ENCODE measurements at places on chromosomes 5 and 9. TPM values are rescaled to one million over a fixed set of nuclear protein-coding genes. Genes with fewer than 3 reads are reported as not detected.

Gene PRR7
- total RNA-seq, result 13.6 TPM

Gene GABRB2
- not detected for total RNA-seq

Gene MARCHF6
- total RNA-seq, result 113 TPM

Gene FOXD4L6
- not detected for total RNA-seq

Gene CKS2
- 167 TPM for total RNA-seq

Gene LIFR
- 0.12 TPM for total RNA-seq

DNA sequence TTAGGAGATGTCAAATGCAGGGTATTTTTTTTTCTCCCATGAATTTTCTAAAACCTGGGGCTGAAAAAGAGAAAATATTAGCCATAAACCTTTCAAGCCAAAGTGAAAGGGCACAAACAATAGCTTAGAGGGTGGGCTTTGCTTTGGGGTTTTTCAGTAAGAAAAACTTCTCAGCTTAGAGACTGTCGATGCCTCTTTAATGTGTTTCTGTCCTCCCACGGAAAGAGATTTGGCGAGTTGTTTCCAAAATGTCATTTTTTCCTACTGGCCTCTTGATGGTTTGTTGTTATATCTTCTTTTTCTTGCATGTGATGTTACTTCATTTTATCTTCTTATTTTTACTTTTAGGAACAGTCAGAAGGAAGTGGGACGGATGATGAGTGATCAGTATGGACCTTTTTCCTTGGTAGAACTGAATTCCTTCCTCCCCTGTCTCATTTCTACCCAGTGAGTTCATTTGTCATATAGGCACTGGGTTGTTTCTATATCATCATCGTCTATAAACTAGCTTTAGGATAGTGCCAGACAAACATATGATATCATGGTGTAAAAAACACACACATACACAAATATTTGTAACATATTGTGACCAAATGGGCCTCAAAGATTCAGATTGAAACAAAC lies 177.3 kb downstream of the SMARCA2 start:
- DNase-seq, result no peak
- H3K27me3 ChIP-seq, result no peaks in the 10 kb centered on the region
- peak overlapping the region; percentile 16 for H3K4me3 ChIP-seq
- H3K36me3 ChIP-seq, result peaks cover 57% of the 10 kb centered on the region

DNA sequence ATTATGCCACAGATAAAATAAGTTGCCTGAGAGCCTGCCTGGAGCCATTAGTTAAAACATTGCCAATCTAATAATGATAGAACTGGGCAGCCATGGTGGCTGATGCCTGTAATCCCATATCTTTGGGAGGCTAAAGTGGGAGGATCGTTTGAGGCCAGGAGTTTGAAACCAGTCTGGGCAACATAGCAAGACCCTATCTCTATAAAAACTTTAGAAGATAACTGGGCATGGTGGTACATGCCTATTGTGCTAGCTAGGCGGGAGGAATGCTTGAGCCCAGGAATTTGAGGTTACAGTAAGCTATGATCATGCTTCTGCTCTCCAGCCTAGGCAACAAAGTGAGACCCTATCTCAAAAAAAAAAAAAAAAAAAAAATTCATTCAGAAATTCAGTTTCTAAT lies 52.6 kb downstream of the RAI14 start:
- no peaks in the 10 kb centered on the region for H3K27me3 ChIP-seq
- H3K27ac ChIP-seq, result no peak overlapping the region
- H3K36me3 ChIP-seq, result no peaks in the 10 kb centered on the region
- H3K4me3 ChIP-seq, result no peak overlapping the region

- no peaks in the 10 kb centered on the region for H3K36me3 ChIP-seq
- H3K4me3 ChIP-seq, result no peak overlapping the region
- H3K27me3 ChIP-seq, result no peaks in the 10 kb centered on the region
Measured at GRCh38 chr5:21807953-21808352, 1045.2 kb downstream of the CDH12 start.

GRCh38 chr9:90767523-90768100 lies 34.0 kb upstream of the SYK start:
- H3K4me3 ChIP-seq, result no peak overlapping the region
- no peaks in the 10 kb centered on the region for H3K36me3 ChIP-seq
- no peak for DNase-seq
- H3K27ac ChIP-seq, result no peak overlapping the region
- H3K4me1 ChIP-seq, result no peaks in the 10 kb centered on the region
- peaks cover 4% of the 10 kb centered on the region for H3K27me3 ChIP-seq

GRCh38 chr5:179827680-179828079 lies 7.0 kb downstream of the SQSTM1 start:
- peak; percentile 57 for DNase-seq
- H3K27me3 ChIP-seq, result no peaks in the 10 kb centered on the region
- peak overlapping the region; percentile 79 for H3K27ac ChIP-seq
- peaks cover 85% of the 10 kb centered on the region for H3K36me3 ChIP-seq

DNA sequence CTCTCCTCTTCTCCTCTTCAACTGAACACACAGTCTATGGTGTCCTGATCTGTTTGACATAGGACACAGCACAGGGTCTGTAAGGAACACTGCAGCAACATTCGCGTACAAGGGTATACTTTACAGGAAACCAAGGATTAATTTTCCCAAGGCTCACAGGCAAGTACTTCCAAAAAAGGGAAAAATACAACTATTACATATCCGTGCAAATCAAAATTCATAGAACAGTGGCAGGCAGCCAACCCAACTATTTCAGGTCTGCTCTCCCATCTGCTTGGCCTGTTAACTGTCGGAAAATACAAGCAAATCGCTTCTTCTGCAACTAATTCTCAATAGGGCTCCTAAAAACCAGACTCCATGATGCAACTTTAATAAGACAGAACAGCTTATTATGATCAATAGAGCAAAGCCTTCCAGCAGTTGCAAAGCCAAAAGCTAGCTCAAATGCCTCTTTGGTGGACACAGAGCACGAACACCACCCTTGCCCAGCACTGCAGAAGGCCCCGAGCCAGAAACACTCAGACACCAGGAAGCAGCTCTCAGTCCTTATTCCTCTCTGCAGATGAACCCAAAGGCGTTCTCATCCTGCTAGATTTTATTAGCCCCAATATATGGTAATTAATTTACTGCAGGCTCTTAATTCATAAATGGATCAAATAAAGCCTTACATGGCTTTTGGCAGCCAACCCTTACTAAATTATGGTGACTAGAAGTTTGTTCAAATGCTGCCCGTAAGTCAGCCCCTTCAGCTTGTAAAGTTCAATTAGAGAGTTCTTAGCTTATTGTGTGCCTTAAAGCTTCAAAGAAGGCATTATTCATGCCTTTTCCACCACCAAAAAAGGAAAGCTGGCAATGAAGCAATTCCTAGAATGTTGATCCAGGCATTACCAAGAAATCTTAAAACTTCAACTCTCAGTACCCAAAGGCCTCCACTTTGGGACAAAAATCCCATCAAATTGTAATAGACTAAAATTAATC lies 68.8 kb downstream of the ZNF608 start:
- DNase-seq, result no peak
- H3K4me1 ChIP-seq, result no peaks in the 10 kb centered on the region
- no peaks in the 10 kb centered on the region for H3K36me3 ChIP-seq
- H3K27ac ChIP-seq, result no peak overlapping the region
- peaks cover 1% of the 10 kb centered on the region for H3K27me3 ChIP-seq
- no peak overlapping the region for H3K4me3 ChIP-seq

DNA sequence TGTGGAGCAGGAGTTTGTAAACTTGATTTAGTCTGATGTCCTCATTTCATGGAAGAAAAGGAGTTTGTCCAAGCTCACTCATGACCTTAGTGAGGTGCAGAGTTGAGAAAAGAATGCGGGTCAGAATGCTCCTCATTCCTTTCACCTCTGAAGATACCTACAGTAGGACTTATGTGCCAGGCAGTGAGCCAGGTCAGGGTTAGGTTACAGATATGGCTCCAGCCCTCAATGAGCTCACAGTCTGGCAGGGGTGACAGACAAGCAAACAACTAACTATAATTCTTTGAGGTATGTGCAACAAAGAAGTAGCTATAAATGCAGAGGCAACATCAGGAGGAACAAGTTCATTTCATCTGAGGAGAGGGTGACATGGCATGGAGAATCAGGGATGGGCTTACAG lies 102.5 kb downstream of the SPATA31D1 start:
- no peaks in the 10 kb centered on the region for H3K36me3 ChIP-seq
- H3K27me3 ChIP-seq, result no peaks in the 10 kb centered on the region
- H3K4me3 ChIP-seq, result no peak overlapping the region
- no peaks in the 10 kb centered on the region for H3K4me1 ChIP-seq
- no peak overlapping the region for H3K27ac ChIP-seq

- H3K4me3 ChIP-seq, result no peak overlapping the region
- H3K27me3 ChIP-seq, result peaks cover 2% of the 10 kb centered on the region
- no peak overlapping the region for H3K27ac ChIP-seq
- DNase-seq, result no peak
- H3K4me1 ChIP-seq, result no peaks in the 10 kb centered on the region
- H3K36me3 ChIP-seq, result no peaks in the 10 kb centered on the region
Measured at GRCh38 chr9:27653957-27654356, 80.7 kb upstream of the C9orf72 start.

GRCh38 chr9:113546566-113546965 lies 83.0 kb downstream of the RGS3 start:
- no peak overlapping the region for H3K4me3 ChIP-seq
- no peaks in the 10 kb centered on the region for H3K27me3 ChIP-seq
- peaks cover 57% of the 10 kb centered on the region for H3K36me3 ChIP-seq
- H3K4me1 ChIP-seq, result peaks cover 38% of the 10 kb centered on the region

GRCh38 chr9:111726949-111727348 lies 65.5 kb downstream of the GNG10 start:
- no peaks in the 10 kb centered on the region for H3K4me1 ChIP-seq
- H3K36me3 ChIP-seq, result peaks cover 21% of the 10 kb centered on the region
- H3K27ac ChIP-seq, result no peak overlapping the region
- H3K27me3 ChIP-seq, result no peaks in the 10 kb centered on the region

- no peaks in the 10 kb centered on the region for H3K36me3 ChIP-seq
- H3K27me3 ChIP-seq, result no peaks in the 10 kb centered on the region
- H3K4me3 ChIP-seq, result no peak overlapping the region
- no peak for DNase-seq
- H3K27ac ChIP-seq, result no peak overlapping the region
- H3K4me1 ChIP-seq, result no peaks in the 10 kb centered on the region
Measured at GRCh38 chr5:20370061-20370460, 382.1 kb upstream of the CDH18 start.

DNA sequence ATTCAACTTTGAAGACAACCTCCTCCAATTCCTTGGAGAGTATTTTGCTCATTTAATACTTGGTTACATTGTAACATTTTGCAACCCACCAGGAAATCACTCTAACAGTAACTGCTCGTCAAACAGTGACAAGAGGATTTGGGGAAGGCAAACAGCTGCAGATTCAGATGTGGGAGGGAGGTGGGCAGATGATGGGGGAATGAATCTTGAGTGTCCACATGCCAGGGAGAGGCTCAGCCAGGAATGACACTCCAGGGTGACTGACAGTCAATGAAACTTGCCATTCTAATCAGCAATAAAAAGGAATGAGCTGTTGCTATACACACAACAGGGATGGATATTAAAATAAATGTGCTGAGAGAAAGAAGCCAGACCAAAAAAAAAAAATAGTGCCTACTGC lies 97.7 kb upstream of the ANKRD55 start:
- no peaks in the 10 kb centered on the region for H3K27me3 ChIP-seq
- peak overlapping the region; percentile 16 for H3K4me3 ChIP-seq
- peaks cover 51% of the 10 kb centered on the region for H3K4me1 ChIP-seq
- peaks cover 24% of the 10 kb centered on the region for H3K36me3 ChIP-seq
- peak overlapping the region; percentile 89 for H3K27ac ChIP-seq
- no peak for DNase-seq

GRCh38 chr5:43075319-43076293 lies 35.5 kb upstream of the ANXA2R start:
- peaks cover 32% of the 10 kb centered on the region for H3K4me1 ChIP-seq
- DNase-seq, result no peak
- H3K4me3 ChIP-seq, result peak overlapping the region; percentile 32
- peak overlapping the region; percentile 83 for H3K27ac ChIP-seq

- no peak overlapping the region for H3K4me3 ChIP-seq
- H3K4me1 ChIP-seq, result no peaks in the 10 kb centered on the region
- peaks cover 2% of the 10 kb centered on the region for H3K36me3 ChIP-seq
- no peaks in the 10 kb centered on the region for H3K27me3 ChIP-seq
Measured at GRCh38 chr5:16508730-16509531, 43.3 kb upstream of the ZNF622 start.

DNA sequence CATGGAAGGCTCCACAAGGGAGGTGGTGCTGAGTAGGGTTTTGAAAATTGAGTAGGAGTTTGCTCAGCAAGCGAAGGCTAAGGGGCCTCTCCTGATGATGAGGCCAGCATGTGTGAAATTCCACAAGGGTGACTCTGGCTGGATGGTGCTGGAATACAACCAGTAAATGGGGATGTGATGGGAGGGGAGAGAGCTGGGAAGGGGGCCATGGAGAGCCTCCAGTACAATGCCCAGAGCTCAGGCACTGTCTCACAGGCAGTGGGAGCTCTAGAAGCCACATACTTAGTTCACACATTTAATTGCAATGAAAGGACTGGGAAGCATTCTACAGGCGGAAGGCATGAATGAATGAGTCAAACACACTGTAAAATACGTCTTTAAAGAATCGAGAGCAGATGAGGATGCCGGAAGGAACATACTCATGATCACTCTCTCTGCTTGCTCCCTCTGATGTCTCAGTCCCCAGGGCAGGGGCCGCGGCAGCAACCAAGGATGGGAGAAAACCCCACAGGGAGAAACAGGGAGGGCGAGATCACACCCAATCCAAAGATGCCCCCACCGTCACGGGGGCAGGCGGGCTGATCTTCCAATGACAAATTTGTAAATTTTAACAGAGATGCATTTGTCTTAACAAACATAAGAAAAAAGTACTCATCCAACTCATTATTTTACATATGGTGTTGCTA lies 261.0 kb downstream of the NSG2 start:
- no peak for DNase-seq
- H3K4me3 ChIP-seq, result no peak overlapping the region
- H3K27me3 ChIP-seq, result peaks cover 8% of the 10 kb centered on the region
- H3K4me1 ChIP-seq, result no peaks in the 10 kb centered on the region

GRCh38 chr5:139204196-139204595 lies 6.0 kb upstream of the SIL1 start:
- DNase-seq, result no peak
- no peak overlapping the region for H3K27ac ChIP-seq
- H3K36me3 ChIP-seq, result no peaks in the 10 kb centered on the region

- H3K36me3 ChIP-seq, result no peaks in the 10 kb centered on the region
- H3K27me3 ChIP-seq, result peaks cover 13% of the 10 kb centered on the region
- no peak overlapping the region for H3K4me3 ChIP-seq
- DNase-seq, result peak; percentile 39
Measured at GRCh38 chr5:105504-106070, 13.6 kb downstream of the PLEKHG4B start.

DNA sequence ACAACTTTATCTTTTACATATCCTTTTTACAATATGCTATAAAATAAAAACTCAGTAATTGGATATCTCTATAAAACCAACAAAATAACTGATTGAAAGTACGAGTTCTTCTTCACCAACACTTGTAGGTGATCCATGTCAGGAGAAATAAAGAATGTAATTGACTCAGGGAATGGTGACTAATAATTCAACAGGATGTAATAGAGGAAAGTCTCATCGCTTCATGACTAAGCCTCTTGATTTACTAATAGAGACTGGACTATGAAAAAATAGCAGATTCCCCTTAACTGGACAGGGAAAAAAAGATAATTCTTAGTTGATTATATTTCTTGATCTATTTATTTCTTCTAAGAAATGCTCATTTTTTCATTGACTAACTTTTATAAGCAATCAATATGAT lies 507.7 kb upstream of the PTGER4 start:
- no peaks in the 10 kb centered on the region for H3K4me1 ChIP-seq
- DNase-seq, result no peak
- no peaks in the 10 kb centered on the region for H3K27me3 ChIP-seq
- H3K27ac ChIP-seq, result no peak overlapping the region

GRCh38 chr9:5052838-5053237 lies 67.8 kb downstream of the JAK2 start:
- no peak overlapping the region for H3K27ac ChIP-seq
- peaks cover 12% of the 10 kb centered on the region for H3K4me1 ChIP-seq
- peaks cover 65% of the 10 kb centered on the region for H3K36me3 ChIP-seq
- DNase-seq, result no peak
- H3K27me3 ChIP-seq, result no peaks in the 10 kb centered on the region

- H3K4me3 ChIP-seq, result no peak overlapping the region
Measured at GRCh38 chr9:135910216-135910615, 2.9 kb upstream of the CAMSAP1 start.

Measured in activated CD4-positive, alpha-beta T cell treated with anti-CD3 and anti-CD28 coated beads, Interleukin-2, amount 10 ng/mL, durations not matched to agents 24 days and 14 days (primary cell).